Esophagus squamous epithelium (tissue), 5 donors: ENCODE measurements at places on chromosomes 4 and X. TPM values are rescaled to one million over a fixed set of nuclear protein-coding genes. Genes with fewer than 3 reads are reported as not detected.

DNA sequence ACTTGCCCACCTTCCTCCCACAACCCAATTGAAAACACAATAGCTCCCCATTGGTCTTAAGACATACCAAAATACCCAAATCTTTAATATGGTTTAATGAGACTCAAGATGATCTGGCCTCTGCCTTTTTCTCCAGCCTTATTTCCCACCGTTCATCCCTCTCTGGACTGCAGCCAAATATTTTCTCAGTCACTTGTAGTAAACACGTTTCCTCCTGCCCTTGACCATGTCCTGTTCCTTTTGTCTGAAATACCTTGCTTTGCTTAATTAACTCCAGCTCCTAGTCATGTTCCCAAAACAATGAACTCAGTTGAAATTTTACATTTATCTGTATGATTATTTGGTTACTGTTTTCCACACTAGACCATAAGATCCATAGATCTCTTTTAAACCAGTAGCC, 8.4 kb upstream of the NUP54 start:
- no peak for DNase-seq
- H3K36me3 ChIP-seq: peaks cover 9% of the 10 kb centered on the region
- no peak overlapping the region for H3K4me3 ChIP-seq
- H3K27ac ChIP-seq: no peak overlapping the region

DNA sequence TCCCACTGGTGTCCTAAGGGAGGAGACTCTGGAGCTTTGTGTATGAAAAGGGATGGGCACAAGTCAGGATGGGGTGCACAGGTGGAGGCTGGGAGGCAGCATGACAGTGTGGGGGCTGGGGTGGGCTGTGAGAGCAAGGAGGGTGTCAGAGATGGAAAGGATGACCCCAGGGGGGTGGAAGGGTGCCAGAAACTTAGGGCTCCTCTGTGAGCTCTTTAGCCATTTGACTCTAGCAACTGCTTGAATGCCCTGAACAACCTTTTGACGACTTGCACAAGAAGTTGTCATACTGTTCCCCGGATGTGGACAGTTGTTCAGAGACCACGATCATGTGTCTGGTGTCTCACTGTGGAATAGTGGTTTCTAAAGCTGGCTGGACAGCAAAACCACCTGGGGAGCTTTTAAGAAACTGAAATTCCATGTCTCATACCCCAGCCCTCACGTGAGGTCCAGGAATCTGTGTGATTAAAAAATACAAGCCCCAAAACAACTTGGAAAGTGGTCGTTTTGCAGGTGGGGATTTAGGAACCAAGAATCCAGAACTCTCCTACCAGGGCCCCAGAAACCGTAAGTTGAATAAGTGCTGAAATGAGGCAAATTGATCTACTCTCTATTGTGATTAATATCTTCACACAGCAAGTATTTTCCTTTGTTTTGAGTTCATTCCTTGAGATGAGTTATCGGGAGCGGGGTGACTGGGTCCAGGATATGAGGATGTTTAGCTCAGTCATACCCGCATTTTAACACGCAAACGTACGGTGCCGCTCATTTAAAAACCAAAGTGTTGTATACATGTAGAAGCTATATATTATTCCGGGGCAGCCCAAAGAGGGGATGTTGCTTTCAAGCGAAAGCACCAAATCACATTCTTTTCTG, 3.4 kb downstream of the RHOH start:
- no peaks in the 10 kb centered on the region for H3K36me3 ChIP-seq
- H3K4me3 ChIP-seq: no peak overlapping the region
- H3K4me1 ChIP-seq: no peaks in the 10 kb centered on the region
- H3K27me3 ChIP-seq: no peaks in the 10 kb centered on the region
- peak overlapping the region; percentile 77 for H3K27ac ChIP-seq
- no peak for DNase-seq

Gene FATE1
- not detected for total RNA-seq

Gene NKX1-1
- not detected for total RNA-seq

Gene RS1
- not detected for total RNA-seq

GRCh38 chr4:153521478-153521877, 55.3 kb downstream of the TMEM131L start:
- no peak overlapping the region for H3K4me3 ChIP-seq
- no peaks in the 10 kb centered on the region for H3K27me3 ChIP-seq
- no peak overlapping the region for H3K27ac ChIP-seq
- DNase-seq: no peak

GRCh38 chr4:109931318-109931717, 18.6 kb downstream of the EGF start:
- H3K4me1 ChIP-seq: no peaks in the 10 kb centered on the region
- H3K4me3 ChIP-seq: no peak overlapping the region
- H3K27ac ChIP-seq: no peak overlapping the region
- no peaks in the 10 kb centered on the region for H3K36me3 ChIP-seq

DNA sequence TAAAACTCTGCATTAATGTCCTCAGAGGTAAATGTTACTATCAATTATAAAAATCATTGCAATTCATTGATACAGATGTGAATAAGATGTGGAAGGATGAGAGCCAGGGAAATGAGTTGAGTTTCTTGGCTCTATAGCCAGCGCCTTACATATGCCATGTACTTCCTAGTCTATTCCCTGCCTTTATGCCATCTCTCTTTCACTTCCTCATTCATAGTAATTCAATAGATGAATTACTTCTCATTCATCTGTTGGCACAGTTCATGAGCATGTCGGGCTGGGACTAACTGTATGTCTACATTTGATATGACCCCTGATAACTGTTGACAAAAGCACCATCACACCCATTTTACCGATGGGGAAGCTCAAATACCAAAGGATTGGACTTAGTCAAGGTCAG, 55.7 kb downstream of the LNX1 start:
- no peak overlapping the region for H3K27ac ChIP-seq
- no peak for DNase-seq
- H3K36me3 ChIP-seq: no peaks in the 10 kb centered on the region
- no peak overlapping the region for H3K4me3 ChIP-seq
- no peaks in the 10 kb centered on the region for H3K27me3 ChIP-seq
